Stimulated activated CD4-positive, alpha-beta T cell treated with anti-CD3 and anti-CD28 coated beads, Interleukin-1b, Interleukin-23, amount 100 ng/mL, for 48 hours (primary cell): ENCODE measurements at places on chromosomes 16 and 17.

GRCh38 chr17:63433746-63434591 is 12.1 kb downstream of the CYB561 start:
- no peak for DNase-seq

DNA sequence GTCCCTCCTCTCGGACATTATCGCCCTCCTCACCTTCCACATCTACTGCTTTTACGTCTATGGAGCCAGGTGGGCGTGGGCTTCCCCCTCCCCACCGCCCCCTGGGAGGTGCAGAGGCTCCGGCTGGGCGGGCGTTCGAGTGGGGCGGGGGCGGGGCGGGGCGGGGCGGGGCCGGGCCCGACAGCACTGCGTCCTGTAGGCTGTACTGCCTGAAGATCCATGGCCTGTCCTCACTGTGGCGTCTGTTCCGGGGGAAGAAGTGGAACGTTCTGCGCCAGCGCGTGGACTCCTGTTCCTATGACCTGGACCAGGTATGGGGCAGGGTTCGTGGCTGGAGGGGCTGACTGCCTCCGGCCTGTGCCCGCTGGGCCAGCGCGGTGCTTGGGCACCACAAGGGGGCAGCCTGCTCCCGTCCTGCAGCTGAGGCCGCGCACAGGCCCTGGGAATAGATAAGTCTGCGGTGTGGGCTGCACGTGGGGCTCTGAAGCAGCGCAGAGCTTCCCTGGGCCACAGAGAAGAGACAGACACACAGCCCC is 9.2 kb downstream of the PIGQ start:
- DNase-seq, result peak; percentile 69

GRCh38 chr17:41490000-41490990 is 585 bp upstream of the KRT36 start:
- no peak for DNase-seq

GRCh38 chr16:70682239-70683145 is 3.4 kb downstream of the MTSS2 start:
- no peak for DNase-seq

DNA sequence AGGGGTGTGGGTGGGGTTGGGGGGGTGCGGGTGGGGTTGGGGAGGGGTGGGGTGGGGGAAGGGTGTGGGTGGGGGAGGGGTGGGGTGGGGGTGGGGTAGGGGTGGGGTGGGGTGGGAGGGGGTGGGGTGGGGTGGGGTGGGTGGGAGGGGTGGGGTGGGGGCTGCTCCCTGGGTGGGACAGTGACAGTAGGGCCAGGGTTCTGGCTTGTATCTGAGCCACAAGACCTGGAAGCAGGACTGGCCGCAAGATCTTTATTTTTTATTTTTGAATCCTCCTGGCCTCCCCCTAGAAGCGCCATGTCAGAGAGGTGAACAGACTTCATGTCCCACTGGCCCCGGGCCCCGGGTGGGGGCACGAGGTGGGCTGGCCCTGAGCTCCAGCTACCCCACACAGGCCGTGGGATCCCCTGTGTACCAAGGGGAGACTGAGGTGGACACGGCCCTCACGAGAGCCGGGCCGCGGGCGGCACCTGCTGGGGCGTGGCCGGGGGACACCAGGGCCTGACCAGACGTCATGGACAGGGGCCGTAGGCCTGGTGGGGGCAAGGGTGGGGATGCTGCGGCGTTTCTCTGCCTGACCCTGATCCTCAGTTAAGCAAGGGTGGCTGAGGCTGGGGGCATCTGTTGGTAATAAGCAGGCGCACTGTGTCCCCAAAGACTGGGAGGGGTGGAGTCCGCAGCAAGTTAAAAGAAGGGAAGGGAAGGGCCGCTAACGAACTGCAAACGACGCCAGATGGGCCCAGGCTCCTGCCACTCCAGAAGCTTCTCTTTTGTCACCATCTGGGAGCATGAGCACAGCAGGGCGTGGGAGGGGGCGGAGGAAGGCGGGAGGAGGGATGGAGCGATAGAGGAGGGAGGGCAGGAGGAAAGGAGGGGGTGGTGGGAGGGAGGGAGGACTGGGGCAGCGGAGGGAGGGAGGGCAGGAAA is 22.3 kb upstream of the PABPN1L start:
- no peak for DNase-seq
